ENCODE measurements at places on chromosomes 11 and 22.

GRCh38 chr11:34111722-34112270, 6.4 kb downstream of the NAT10 start:
- DNase-seq: no peak

GRCh38 chr11:95092549-95093324, 3.1 kb downstream of the ENDOD1 start:
- DNase-seq: no peak

DNA sequence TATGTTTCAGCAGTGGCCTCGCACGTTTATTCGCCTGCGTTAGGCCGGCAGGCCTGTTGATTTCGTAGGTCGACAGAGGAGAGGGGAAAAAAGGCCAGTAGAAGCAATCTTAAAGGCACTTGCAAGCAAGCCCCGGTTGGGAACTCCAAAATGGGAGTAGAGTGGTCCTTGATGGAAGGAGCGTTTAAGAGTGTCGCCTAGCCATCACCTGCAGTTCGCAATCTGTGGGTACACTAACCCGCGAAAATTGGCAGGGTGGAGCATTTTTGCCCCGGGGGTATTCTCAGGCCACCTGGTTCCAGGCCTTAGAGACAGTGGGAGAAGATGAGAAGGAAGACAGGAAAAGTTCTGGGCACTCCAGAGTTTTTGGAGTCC, 1.1 kb downstream of the EWSR1 start:
- peak; percentile 52 for DNase-seq

DNA sequence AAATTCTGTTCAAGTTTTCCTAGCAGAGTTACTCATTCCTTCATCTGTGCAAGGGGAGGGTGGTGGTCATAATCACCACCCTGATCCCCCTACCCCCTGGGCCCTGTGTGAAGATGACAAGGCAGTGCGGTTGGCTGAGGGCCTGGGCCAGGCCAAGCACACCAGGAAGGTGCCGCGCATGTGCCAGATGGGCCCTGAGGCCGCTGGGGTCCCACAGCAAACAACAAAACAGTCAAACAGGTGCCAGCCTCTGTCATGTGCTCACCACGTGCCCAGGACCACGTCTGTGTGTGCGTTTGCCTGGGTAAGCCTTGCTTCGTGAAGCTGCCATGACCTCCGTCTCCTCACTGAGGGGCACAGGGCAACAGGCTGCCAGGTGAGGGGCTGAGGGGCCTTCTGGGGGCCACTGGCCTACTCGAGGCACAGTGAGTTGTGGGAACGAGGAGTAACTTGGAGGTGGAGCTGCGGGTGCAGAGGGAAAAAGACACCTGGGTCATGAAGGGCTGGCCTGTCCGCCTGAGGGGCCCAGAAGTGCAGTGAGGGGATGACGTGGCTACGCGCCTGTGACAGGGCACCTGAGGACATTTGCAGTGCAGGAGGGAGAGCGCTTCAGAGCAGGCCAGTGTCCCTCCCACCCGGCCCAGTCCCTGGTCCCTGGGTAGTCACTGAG, 25.8 kb downstream of the RSPH14 start:
- no peak for DNase-seq

DNA sequence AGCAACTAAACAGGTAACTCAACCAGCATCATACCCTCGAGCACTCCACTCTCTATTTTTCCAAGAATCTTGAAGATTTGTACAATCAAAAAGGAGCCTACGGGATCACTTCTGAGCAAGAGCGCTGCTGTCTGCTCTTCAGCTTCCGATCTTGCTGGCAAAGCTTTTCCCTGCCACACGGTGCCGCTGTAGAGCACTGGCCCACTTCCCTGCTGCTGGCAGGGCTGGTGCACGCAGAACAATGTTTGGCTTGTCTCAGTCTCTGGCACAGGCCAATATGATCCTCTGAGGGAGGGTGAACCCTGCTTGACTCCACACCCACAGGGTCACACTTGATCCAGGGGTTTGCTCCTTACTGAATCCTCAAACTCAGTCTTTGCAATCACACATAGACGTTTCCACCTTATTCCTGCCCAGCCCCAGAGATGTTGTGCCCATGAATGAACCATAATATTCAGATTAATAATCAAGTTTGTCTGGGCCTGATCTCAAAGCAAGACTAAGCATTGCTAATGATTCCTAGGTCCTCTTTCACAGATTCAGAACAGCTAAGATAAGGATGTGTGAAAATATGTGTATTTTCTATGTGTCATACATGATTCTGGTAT, 536.6 kb downstream of the SOX6 start:
- no peak for DNase-seq

- DNase-seq: no peak
Measured at GRCh38 chr11:120229451-120230424, 10.2 kb upstream of the POU2F3 start.

DNA sequence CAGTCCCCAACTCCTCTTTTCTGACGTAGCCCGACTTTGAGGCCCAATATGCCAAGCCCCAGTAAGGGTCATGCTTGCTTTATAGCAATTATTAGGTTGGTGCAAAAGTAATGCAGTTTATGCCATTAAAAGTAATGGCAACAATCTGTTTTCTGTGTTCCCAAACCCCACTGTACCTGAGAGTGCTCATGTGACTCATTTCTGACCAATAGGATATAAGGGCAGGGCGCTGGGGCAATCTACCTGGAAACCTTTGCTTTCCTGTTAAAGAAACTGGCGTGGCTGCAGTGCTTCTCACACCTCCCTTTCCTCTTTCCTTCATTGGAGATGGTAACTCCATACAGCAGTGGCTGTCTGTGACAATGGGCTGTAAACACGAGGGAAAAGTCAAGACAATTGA, 78.9 kb upstream of the MPPED2 start:
- DNase-seq: no peak

DNA sequence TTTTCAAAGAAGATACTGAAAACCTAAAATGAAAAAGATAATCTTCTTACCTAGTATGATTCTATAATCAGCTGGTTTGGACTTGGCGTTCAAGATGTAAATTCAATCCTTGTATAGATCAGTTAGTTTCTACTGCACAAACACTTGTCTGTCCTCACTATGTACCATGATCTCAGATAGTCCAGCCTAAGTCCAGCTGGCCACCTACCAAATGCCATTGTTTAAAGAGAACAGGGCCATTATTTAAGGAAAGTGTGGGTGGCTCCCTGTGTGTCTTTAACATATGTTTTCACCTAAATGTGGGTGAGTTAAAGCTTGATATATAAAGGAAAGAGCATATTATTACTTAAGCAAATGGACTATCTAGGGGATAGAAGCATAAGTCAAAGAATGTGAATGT, 38.6 kb downstream of the BLID start:
- no peak for DNase-seq

DNA sequence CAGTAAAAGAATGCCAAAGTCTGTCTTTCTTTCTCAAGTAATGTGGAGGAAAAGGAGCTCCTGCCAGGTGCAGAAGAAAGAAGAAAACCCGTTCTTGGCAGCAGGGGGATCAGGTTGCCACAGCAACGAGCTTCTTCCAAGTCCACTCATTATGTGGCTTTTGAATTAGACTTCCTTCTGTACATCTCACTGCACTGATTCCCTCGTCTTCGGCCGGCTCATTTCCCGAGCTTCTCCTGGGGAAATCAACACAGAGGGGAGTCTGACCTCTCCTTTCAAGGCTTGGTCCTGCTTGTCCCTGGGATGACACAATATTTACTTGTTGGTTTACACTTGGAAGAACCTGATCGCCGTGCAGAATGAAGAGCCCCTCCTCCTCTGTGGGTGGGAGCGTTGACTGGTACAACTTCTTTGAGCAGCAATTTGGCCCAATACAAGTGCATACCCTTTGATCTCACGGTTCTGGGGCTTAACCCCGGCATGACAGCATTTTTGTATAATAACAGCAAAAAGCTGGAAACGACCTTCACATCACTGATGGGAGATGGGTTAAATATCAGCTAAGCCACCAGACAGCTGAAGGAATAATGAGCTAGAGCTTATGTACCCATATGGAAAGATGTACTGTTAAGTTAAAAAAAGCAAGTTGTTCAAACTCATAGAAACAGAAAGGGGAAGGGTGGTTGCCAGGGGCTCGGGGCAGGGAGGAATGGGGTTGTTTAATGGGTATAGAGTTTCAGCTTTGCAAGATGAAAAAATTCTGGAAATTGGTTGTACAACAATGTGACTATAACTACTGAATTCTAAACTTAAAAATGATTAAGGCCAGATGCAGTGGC, 35.4 kb downstream of the MCHR1 start:
- DNase-seq: no peak

DNA sequence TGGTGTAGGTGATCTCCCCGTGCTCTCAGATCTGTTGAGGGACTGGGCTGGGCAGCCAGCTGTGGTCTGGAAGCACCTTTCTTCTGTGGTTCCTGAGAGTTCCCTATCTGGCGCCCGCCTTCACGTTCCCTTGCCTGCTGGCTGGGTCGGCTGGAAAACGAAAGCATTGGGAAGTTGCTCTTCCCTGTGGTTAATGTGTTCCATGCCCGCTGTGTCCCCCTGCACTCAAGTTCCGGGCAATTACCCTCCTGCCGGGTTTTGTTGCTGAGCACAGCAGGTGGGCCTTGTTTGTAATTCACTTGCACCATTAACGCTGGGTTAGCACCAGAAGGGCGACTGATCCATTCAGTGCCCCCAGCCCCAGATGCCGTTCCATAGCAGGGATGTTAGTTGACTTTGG, 134.1 kb downstream of the GRIK4 start:
- peak; percentile 91 for DNase-seq

GRCh38 chr11:69321877-69322361, 28.0 kb downstream of the MYEOV start:
- DNase-seq: no peak

GRCh38 chr11:34534826-34535225, 21.2 kb upstream of the ELF5 start:
- DNase-seq: no peak

GRCh38 chr11:35748644-35749043, 86.1 kb downstream of the TRIM44 start:
- DNase-seq: no peak

GRCh38 chr11:120134931-120135228, 3.0 kb downstream of the TRIM29 start:
- no peak for DNase-seq

- DNase-seq: peak; percentile 38
Measured at GRCh38 chr11:106072804-106073203, 4.3 kb downstream of the KBTBD3 start.

- no peak for DNase-seq
Measured at GRCh38 chr11:18492888-18493287, 33.9 kb downstream of the TSG101 start.

DNA sequence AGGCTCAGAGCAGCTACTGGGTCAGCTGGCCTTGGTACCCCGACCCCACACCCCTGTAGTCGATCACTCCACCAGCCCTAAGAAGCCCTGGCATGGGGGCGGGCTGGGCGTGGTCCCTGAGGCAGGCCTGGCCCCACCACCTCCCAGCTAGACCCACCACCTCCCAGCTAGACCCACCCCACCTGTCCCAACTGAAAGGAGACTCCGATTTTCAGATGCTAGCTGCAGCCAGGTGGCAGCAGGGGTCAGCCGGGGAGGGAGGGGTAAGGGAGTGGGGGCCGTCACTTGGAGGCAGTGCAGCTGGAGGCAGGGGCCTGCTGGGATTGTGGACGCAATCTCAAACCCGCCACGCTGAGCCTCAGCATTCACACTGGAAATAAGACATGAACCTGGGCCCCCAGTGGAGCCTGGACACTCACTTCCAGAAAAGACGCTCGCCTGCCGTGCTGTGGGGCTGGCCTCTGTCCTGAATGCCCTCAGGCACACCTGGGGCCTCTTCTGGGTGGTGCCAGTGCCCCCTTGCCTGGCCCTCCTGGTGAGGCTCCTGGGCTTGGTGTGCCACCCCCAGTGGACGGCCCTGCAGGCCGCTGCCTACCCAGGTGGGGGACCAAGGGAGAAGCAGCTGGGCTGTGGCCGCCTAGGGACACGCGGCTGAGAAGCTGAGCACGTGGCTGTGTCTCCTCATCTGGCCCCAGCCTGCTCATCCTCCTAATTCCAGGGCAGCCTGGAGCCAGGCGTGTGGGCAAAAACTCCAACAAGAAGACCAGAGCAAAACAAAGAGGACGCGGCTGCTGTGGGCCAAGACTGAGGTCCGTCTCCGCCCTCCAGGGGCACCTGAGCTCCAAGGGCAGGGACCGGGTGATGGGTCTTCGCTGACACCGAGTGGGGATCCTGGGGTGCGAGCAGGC, 26.7 kb downstream of the OSBPL5 start:
- no peak for DNase-seq

DNA sequence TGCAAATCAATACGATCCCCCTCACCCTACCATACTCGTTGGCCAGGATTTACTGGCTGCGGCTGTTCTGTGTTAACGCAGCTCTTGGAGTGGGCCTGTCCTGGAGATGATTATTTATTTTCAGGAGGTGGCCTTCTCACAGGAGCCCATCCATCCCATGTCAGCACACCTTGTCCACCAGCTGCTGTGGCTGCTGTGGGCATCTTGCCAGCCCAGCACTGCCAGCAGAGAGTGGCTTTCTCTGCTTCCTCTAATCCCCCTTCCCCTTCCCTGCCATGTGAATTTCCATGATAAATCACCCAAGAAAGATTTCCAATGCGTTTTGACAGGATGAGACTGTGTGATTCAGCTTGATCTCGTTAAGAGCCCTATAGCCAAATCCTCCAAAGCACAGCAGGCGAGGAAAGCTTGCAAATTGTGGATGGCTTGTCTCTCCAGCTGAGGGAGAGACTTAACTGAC, 309.1 kb upstream of the C11orf87 start:
- DNase-seq: peak; percentile 69

DNA sequence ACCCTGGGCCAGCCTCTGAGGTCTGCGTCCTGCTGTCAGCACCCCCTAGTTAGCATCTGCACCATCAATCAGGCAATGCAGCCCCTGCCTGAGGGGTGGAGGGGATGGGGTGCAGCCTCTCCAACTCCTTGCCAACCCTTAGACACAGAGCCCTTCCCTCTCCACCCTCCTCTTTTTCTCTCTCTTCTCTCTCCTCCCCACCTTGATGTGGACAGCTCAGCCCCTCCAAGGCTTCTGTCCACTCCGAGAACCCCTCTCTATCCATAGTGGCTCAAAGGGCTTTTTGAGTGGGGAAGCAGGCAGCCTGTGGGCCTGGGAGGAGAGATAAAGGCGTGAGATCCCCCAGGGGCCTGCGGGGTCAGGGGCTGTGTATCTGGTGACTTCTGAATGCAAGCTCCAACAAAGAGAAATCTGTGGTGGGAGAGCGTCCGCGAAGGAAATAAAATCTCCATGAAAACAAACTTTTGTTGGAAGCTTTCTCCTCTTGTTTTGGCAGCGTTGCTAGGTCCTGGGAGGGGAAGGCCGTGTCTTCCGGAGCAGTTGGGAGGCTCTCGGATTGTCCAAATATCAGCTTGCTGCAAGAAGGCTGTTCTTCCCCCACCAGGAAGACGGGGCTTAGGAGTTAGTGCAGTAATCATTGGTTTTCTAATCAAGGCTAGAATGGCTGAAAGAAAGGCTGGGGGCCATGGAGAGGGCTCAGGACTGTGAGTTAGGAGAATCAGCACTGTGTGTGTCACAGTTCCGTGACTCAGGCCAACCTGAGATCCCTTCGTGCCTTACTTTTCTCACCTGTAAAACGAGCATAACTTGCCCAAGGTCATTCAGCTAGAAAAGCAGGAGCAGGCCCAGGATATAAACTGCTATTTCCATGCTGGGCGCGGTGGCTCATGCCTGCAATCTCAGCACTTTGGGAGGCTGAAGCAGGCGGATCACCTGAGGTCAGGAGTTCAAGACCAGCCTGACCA, 50.3 kb downstream of the PKNOX2 start:
- no peak for DNase-seq
